ENCODE measurements at places on chromosomes 13 and 19.

- peak; percentile 51 for DNase-seq
Measured at GRCh38 chr13:23609414-23609760, 39.2 kb downstream of the TNFRSF19 start.

DNA sequence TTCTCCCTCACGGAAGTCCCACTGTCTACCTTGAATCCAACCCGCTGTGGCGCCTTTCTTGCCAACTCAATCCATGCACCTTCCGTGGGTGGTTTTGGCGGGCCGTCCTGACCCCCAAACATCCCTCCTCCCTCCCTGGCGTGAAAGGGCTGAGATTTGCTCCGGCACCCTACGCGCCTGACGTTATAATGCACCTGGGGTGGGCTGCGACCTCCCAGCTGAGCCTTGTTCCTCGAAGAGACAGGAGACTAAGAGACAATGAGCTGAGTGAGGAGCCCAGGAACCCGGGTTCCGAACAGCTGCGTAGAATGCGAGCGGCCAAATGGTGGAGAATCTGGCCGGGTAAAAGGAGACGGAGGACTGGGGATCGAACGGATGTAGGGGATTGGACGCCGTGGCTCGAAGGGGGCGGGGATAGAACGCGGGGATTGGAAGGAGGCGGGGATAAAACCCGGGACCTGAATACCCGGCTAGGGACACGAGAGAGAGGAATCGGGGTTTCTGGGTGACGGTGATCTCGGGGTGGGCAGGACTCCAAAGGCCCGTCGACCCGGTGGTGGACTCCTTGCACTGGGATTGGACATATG, at the start of gene CPT1C:
Gene CPT1C (plus strand): TSS at position 461 of the 587 bp plus-strand sequence. CDS start 1,137 bp downstream, outside the sequence.
- peak; percentile 96 for DNase-seq

DNA sequence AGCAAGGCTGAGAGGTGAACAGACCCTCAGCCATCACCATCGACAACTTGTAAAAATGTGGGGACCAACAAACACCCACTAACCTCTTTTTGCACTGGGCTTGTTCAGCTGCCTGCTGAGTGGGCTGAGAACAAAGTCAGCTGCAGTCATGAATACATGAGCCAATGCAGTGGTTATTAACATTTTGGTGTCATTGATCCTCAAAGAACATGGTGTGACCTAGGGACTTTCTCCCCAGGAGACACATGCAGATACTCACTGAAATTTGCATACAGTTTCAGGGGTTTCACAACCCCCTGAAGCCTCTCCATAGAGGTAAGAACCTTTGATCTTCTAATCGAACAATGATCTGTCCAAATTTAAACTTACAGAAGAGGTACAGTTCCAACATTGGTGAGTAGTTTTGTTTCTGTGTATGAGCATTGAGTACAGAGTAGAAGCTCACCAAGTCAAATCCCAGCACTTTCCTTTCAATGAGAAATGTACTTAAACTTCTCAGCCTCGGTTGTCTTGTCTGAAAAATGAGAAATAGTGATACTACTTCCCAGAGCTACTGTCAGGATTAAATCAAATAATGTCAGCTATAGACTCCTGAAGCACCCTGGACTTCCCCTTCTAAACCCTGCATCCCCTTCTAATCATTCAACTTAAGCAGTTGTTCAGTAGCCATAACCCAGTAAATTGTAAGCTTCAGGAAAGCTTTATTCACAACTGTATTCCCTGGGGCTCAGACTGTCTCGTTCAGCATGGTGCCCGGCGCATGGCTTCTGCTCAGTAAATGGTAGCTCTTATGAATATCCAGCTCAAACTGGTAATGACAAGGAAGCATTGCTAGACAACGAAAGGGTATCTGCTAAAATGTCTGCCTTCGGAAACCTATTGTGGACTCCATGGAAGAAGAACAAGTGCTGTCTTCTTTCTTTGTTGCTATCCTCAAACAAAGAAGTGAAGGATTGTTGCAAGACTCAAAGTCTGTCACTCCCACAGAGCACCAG, 148.7 kb downstream of the FOXO1 start:
- DNase-seq, result no peak

DNA sequence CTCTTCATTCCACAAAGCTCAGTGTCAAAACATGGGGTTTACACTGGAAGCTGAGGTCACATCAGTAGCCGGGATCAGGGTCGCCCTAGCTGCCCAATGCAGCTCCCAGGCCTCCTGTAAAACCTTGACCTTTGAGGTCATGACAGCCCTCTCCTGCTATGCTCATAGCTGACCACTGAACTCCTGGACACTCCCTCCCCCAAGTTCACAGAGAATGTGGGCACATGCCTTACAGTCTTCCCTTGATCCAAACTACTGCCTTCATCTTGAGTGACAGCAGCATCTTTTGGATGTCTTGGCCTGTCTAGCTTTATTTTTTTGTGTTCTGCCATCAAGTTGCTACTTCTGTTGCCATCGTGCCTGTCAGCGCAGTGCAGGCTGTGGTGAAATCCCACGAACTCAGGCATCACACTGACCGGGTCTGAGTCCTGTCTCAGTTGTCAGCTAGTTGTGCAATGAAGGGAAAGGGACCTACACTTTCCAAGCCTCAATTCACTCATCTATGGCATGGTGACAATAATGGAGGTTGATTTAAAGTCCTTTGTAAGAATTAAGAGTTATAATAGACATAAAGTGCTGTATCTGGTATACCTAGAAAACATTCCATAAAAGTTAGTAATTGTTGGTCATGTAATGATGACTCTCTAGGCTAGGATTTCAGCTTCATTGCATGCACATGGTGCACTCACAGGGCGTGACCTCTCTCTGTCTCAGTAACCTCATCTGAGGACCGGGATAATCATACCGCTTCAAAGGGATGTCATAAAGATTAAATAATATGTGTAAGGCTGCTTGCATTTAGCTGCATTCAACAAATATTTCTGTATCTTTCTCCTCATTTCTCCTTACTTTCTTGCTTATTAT, 16.4 kb upstream of the ALOX5AP start:
- DNase-seq, result peak; percentile 81

- no peak for DNase-seq
Measured at GRCh38 chr13:102694937-102695336, at the start of gene METTL21C. Gene METTL21C (minus strand): TSS chr13:102695044. CDS start chr13:102694498, 546 bp downstream.

GRCh38 chr19:39194832-39195542, 1.8 kb upstream of the NCCRP1 start:
- DNase-seq, result no peak

- no peak for DNase-seq
Measured at GRCh38 chr19:47778954-47779351, 450 bp downstream of the SELENOW start.

All from AG08396 (cell line).